ENCODE measurements at places on chromosomes 6 and 20.
A peak's percentile ranks its signal among the peaks of the same experiment; 100 is the strongest.

- no peak overlapping the region for H3K4me3 ChIP-seq
- H3K36me3 ChIP-seq: no peaks in the 10 kb centered on the region
- no peak for DNase-seq
- no peaks in the 10 kb centered on the region for H3K4me1 ChIP-seq
- H3K27me3 ChIP-seq: no peaks in the 10 kb centered on the region
Measured at GRCh38 chr6:142783499-142783898, 161.5 kb downstream of the HIVEP2 start.

DNA sequence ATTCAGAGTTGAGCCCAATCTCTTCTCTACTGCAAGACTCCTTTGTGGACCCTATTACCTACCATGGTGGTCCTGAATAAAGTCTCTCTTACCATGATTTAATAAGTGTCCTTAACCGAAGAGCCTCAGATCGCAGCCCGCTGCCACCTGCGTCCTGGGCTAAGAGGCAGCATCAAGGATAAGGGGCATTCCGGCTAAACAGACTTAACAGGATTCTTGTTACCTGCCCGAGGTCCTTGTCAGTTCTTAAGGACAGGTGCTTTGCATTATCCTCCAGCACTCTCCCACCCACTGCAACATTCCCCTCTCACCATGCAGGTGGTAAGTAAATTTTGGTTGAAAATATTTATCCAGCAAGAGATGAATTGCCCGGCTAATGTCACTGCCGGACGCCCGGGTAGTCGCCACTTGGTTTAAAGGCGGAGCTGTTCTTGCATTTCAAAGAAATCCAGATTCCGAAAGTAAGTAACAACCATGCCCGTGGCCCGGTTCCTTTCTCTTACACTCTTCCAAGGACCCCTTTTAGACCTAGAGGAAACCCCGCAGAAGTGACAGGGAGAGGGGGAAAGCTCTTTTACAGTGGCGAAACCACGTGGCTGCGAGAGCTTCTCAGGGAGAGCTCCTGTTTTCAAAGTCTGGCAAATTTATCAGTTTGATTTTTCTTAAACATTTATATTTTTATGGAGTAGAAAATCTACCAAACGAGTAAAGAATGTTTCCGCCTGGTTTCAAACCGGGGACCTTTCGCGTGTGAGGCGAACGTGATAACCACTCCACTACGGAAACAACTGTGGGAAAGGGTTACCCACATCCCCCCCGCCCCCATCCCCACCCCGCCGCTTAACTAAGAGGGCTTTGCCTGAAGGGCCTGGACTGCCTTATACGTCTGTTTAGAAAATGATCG lies 41.9 kb upstream of the PRSS16 start:
- H3K36me3 ChIP-seq: no peaks in the 10 kb centered on the region
- H3K27me3 ChIP-seq: peaks cover 27% of the 10 kb centered on the region
- H3K4me3 ChIP-seq: no peak overlapping the region
- no peak overlapping the region for H3K27ac ChIP-seq
- peaks cover 4% of the 10 kb centered on the region for H3K4me1 ChIP-seq
- no peak for DNase-seq

- peaks cover 11% of the 10 kb centered on the region for H3K36me3 ChIP-seq
- H3K27me3 ChIP-seq: no peaks in the 10 kb centered on the region
- H3K27ac ChIP-seq: no peak overlapping the region
- no peak for DNase-seq
- H3K4me1 ChIP-seq: peaks cover 9% of the 10 kb centered on the region
Measured at GRCh38 chr6:156828280-156828703, 51.1 kb downstream of the ARID1B start.

GRCh38 chr6:49416195-49416594 lies 46.9 kb downstream of the MMUT start:
- H3K27ac ChIP-seq: no peak overlapping the region
- no peak overlapping the region for H3K4me3 ChIP-seq
- no peaks in the 10 kb centered on the region for H3K36me3 ChIP-seq
- DNase-seq: no peak
- no peaks in the 10 kb centered on the region for H3K4me1 ChIP-seq

GRCh38 chr6:42571611-42572342 lies 7.9 kb downstream of the UBR2 start:
- H3K27me3 ChIP-seq: no peaks in the 10 kb centered on the region
- no peaks in the 10 kb centered on the region for H3K4me1 ChIP-seq
- H3K36me3 ChIP-seq: peaks cover 9% of the 10 kb centered on the region
- DNase-seq: no peak
- no peak overlapping the region for H3K4me3 ChIP-seq

- H3K4me1 ChIP-seq: no peaks in the 10 kb centered on the region
- H3K36me3 ChIP-seq: no peaks in the 10 kb centered on the region
- no peak overlapping the region for H3K4me3 ChIP-seq
- H3K27ac ChIP-seq: no peak overlapping the region
- no peaks in the 10 kb centered on the region for H3K27me3 ChIP-seq
- DNase-seq: no peak
Measured at GRCh38 chr6:105592329-105592728, 189.4 kb upstream of the PREP start.

GRCh38 chr6:147283460-147283859 lies 79.2 kb downstream of the STXBP5 start:
- peaks cover 2% of the 10 kb centered on the region for H3K4me1 ChIP-seq
- H3K27ac ChIP-seq: no peak overlapping the region
- peak; percentile 50 for DNase-seq
